ENCODE measurements at places on chromosomes 7 and 10. TPM values are rescaled to one million over a fixed set of nuclear protein-coding genes. Genes with fewer than 3 reads are reported as not detected.

GRCh38 chr10:91799612-91799975 lies 1.4 kb downstream of the TNKS2 start:
- no peak for DNase-seq

GRCh38 chr10:122311716-122312115 lies 40.6 kb downstream of the BTBD16 start:
- DNase-seq = no peak

DNA sequence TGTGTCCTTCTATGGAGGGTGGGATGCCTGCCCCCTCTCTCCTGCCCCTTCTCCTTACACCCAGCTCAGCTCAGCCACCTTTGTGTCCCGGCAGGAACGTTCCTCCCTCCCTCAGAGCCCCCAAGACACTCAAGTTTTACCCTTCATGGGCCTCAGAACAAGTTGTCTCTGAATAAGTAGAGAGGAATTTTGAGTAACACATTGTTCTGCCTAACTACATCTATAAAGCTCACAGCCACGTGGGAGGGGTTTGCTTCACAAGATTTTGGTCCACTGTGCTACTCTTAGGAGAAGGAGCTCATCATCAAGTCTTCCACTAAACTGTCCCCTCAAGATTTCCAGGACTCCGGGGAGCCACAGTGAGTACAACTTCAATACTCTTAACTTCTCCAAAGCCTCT lies 51.6 kb upstream of the ZNF32 start:
- no peak for DNase-seq

DNA sequence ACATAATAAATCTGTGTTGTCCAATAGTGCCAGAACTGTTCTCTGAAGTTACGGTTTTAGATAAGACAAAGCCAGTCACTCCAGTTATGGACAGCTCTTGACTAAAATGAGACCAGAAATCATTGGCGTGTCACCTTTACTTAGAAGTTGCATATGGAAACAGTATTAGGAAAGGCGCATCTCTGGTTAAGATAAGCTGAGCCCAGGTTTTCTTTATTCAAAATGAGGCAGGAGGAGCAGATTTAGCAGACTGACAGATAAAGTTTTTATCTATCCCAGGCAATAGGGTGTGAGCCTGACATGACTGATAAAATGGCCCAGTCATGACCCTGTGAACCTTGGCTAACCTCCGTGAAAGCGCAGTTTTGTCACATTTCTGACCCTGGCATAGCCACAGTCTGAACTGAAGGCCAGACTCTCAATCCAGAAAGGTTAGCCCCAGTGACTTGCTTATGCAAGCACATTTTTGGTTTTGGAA lies 4.2 kb downstream of the CYP26A1 start:
- no peak for DNase-seq

DNA sequence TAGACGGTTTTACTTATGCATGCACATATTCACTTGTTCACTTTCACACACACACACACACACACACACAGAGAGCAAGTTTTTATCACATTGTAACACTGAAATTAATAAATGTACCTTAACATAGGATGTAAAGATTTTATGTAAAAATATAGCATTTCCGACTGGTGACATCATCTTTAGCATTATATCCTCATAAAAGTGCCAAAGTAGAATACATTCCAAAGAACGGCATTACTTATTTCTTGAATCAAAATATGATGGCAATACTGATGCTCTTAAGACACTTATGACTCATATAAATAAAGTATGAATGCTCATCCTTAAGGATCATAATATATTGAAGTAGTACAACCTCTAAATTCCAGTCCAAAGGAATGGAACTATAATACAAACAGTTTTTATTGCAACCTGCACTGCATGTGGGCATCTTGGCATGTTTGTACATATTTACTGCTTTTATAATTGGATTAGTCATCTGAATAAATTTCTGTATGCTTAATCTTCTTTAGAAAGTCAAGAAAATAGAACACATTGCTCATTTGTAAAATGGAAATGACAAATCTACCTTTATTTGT lies 290.0 kb upstream of the SEMA3A start:
- DNase-seq = no peak

The FLNC gene
- 26.9 TPM for total RNA-seq
